ENCODE measurements at places on chromosomes 11 and 22.
A peak's percentile ranks its signal among the peaks of the same experiment; 100 is the strongest.

- DNase-seq: no peak
These were observed 11.6 kb downstream of the ELF5 start for GRCh38 chr11:34501949-34502348.

GRCh38 chr11:103920933-103921332 is 115.5 kb upstream of the DDI1 start:
- no peak for DNase-seq

GRCh38 chr11:111059726-111060125 is 185.8 kb upstream of the POU2AF2 start:
- no peak for DNase-seq

DNA sequence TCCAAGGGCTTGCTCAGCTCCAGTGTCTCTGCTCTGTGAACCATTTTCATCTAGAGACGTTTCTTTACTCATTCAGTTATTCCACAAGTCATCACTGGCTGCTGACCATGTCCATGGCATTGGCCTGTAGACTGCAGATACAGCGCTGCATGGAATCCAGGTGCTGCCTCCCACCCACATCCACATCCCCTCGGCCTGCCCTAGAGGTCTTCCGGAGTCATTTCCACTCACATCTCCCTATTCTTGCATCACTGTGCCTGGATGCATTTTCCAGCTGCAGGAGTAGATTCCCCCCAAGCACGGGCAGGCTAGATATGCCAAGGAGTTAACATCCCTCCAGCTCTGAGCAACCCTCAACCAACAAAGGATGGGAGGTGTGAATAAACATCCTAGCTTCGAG is 68.9 kb downstream of the CHST1 start:
- no peak for DNase-seq

- no peak for DNase-seq
These were observed 63.5 kb downstream of the CSTPP1 start for GRCh38 chr11:47000033-47000432.

DNA sequence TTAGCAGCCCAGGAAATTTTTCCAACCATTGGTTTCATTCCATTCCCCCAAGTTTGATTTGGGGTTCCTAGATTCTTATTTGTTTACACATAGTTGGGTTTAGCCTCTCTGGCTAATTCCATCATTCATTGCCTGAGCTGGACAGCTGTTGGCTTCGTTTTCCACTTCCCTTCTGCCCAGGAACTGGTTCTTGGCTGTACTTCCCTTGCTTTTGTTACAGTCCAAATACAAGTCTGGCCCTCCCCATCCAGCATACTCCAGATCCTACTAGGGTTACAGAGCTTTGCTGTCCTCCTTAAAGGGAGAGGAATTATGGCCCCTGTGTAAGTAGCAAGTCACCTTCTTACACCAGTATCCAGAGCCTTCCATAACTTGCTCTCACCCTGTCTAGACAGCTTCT is 356.3 kb downstream of the FAT3 start:
- no peak for DNase-seq

- peak; percentile 39 for DNase-seq
These were observed 22.9 kb downstream of the FLI1 start for GRCh38 chr11:128716661-128717210.

DNA sequence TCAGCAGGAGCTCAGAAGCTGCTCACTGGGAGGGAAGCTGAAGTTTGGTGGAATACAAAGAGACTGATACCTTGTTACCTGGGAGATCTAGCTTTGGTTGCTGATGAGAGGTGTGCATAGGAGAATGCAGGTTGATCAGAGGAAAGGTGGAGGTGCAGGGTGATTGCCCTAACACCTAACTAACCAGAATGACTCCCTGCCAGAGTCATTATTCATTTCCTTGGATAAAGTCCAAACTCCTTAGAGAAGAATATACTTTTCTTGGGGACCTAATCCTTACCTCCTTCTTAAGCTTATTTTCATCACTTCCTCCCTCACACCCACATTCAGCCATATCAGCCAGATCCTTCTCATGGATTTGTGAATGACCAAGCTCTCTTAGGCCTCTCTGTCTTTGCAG is 814.2 kb upstream of the TENM4 start:
- no peak for DNase-seq

GRCh38 chr22:23059284-23059948 is 10.9 kb upstream of the GNAZ start:
- DNase-seq: no peak

DNA sequence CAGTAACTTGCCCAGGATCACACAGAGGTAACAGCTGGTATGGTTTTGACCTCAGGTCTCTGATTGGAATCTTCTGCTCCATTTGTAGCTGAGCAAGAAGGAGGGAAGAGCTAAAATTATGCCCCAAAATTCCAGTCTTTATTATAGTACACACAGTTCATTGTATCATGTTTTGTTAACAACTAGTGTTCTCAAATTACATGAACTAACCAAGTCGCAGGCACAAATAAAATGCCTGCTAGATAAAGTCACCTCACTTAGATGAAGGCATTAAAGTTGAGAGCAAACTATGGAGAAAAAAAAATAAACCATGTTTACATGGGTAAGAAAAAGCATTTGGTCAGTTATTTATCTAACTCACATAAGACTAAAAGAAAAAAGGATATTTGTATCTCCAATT is 58.8 kb downstream of the PDGFD start:
- DNase-seq: no peak

DNA sequence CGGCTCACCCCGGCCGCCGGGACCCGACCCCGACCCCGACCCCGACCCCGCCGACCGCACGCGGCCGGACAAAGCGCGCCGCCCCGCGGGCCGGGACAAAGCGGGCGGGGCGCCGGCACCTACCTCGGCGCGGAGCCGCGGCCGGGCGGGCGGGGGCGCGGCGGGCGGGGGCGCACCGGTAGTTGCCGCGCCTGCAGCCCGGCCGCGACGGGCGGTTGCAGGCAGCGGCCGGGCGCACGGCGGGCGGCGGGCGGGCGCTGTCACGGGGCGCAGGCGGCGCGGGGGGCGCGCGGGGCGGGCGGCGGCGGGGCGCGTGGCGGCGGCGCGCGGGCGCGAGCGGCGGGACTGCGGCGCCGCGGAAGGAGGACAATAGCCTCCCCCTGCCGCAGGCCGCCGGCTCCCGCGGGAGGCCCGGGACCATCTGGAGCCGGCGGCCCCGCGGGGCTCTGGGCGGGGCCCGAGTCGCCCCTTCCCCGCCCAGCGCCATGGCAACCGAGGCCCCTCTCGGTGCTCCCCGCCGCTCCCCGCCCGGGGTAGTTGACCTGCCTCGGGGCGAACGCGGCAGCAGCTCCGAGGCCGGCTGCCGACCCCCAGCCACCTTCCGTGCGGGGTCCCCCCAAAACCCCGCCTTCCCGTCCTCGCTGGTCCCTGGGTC is 851 bp downstream of the SPTBN2 start:
- DNase-seq: no peak

- no peak for DNase-seq
These were observed 43.6 kb downstream of the CACNG2 start for GRCh38 chr22:36659762-36660509.

DNA sequence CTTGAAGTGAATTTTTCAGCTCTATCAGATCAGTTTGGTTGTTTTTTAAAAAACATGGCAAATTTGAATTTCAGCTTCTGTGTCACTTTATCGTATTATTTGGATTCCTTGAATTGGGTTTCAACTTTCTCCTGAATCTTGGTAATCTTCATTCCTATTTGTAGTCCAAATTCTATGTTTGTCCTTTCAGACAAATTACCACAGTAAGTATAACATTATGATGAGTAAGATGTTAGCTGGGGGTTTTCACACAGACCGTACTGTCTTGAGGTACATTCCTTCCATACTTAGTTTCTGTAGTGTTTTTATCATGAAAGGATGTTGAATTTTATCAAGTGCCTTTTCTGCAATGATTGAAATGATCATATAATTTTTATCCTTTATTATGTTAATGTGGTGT is 28.0 kb downstream of the OR5B17 start:
- no peak for DNase-seq

GRCh38 chr11:68120273-68121066 is 718 bp downstream of the CHKA start:
- DNase-seq: peak; percentile 57

DNA sequence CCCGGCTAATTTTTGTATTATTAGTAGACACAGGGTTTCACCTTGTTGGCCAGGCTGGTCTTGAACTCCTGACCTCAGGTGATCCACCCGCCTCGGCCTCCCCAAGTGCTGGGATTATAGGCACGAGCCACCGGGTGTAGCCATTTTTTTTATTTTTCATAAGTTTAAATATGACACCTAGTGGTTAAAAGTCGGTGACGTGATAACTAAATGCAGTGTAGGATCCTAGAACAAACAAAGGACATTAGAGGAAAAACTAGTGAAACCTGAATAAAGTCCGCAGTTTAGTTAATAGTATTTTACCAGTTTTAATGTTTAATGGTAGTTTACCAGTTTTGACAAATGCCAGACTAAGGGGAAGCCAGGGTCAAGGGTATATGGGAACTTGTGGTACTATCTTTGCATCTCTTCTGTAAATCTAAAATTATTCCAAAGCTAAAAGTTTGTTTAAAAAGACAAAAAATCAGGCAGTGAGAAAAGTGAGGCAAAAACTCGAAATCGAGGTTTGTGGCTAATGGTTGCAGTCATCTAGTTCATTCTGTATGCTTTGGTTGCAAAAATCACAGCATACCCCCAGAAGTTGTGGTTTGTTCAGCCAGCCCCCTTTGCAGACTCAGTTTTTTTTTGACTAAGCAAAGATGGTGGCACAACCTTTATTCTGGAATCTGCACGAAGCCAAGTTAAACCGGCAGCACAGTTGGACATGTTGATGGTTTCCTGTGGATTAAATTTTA is 29.6 kb downstream of the TOM1 start:
- no peak for DNase-seq

DNA sequence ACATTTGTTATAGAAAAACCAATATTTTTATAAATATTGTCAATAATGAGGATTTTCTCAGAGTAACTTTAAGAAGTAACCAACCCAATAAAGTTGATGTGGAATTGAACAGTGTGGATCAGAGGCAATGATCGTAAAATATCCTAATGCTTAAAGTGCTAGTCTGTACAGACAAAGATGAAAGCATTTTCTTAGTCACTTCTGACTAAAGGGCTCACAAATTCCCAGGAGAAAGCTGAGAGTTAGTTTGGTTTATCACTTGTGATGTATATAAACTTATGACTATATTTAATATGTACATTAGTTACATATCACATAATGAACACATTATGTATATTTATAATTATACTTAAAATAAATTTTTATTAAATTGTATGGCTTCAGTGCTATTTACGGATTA is 25.4 kb upstream of the DDI1 start:
- DNase-seq: no peak

- DNase-seq: no peak
These were observed 84.3 kb upstream of the MTMR2 start for GRCh38 chr11:96008161-96008720.

- DNase-seq: no peak
These were observed 100.0 kb downstream of the WNT7B start for GRCh38 chr22:45877036-45877380.

GRCh38 chr11:118142081-118142480 is 10.5 kb downstream of the SCN4B start:
- DNase-seq: peak; percentile 26

- DNase-seq: no peak
These were observed at the start of gene MDK for GRCh38 chr11:46381048-46381818. MDK (plus strand) TSS chr11:46381669; CDS start chr11:46382058, 389 bp downstream.

GRCh38 chr11:15793043-15793996 is 563.0 kb downstream of the SOX6 start:
- no peak for DNase-seq

GRCh38 chr22:43562843-43563242 is 151.0 kb downstream of the MPPED1 start:
- DNase-seq: no peak

DNA sequence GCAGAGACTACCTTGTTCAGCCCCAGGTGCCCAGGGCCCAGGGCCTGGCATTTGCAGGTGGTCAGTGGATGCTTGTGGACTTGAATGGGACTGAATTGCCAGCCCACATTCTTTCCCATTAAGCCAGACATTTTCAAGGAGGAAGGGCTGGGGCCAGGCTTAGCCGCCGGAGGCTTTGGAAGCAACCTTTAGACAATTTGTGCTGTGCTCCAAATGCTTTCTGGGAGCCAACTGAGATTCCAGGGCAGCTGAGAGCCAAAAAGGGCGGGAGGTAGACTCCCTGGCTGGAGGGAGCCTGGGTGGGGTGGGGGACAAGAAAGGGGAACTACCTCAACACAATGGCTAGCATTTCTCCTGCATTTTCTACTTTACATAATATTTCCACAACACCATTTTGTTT is 54.8 kb upstream of the TIMP3 start:
- DNase-seq: no peak

DNA sequence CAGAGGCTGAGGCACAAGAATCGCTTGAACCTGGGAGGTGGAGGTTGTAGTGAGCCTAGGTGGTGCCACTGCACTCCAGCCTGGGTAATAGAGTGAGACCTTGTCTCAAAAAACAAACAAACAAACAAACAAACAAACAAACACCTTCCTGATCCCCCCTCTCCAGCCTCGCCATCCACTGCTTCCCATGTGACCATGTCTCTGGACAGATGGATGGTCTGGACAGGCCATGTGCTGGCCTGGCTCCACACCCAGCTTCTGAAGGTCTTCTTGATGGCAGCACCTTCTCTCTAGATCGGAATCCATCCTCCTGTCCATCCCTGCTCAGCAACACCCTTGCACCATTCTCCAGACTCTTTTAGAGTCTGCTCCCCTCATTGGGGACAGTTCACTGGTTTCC is 10.7 kb upstream of the PEX26 start:
- DNase-seq: no peak

DNA sequence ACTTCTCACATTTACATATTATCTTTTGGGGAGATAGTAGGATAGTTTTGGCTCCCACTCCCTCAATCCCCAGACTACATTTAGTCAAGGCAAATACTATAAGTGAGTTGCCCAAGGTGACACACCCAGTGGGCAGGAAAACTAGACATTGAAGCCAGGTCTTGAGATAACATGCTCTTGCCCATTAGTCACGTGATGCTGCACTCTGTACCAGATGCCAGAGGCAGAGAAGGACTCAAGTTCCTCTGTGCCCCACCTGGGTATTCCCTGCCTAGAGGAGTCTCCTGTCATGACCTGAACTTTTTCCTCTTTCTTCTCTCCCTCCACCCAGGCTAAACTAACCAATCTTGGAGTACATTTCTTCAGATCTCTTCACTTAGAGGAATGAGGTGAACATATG is 484.9 kb downstream of the BUD13 start:
- no peak for DNase-seq

- no peak for DNase-seq
These were observed 80.3 kb downstream of the TNRC6B start for GRCh38 chr22:40258017-40258416.

GRCh38 chr11:19176629-19177186 is 25.1 kb downstream of the CSRP3 start:
- DNase-seq: no peak

- DNase-seq: no peak
These were observed 11.4 kb downstream of the GNB1L start for GRCh38 chr22:19843107-19843856.

- DNase-seq: no peak
These were observed 4.2 kb downstream of the PLA2G3 start for GRCh38 chr22:31136155-31136554.

GRCh38 chr11:12052676-12053605 is 44.5 kb upstream of the DKK3 start:
- DNase-seq: no peak

GRCh38 chr22:45830531-45831245 is 146.3 kb downstream of the WNT7B start:
- no peak for DNase-seq
